ENCODE measurements at places on chromosomes 16 and 17.

- DNase-seq = no peak
These were observed 78.9 kb downstream of the CMIP start for GRCh38 chr16:81523387-81524115.

DNA sequence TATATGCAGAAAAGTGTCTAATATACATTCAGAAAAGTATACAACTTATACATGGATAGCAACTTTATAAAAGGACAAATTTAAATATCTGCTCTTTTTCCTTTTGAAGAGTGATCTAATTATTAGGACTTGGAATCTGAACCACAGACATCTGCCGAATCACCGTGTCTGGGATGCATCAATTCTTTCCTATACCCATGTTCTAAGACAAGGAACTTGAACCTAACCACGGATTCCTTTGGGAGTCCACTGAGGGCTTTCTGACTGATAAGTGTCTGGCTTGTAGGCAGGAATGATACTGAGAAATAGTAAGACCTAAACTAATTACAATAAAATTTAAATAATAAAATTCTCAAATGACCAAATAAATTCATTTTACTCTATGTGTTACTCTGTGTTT, 54.2 kb downstream of the NDEL1 start:
- DNase-seq = no peak

DNA sequence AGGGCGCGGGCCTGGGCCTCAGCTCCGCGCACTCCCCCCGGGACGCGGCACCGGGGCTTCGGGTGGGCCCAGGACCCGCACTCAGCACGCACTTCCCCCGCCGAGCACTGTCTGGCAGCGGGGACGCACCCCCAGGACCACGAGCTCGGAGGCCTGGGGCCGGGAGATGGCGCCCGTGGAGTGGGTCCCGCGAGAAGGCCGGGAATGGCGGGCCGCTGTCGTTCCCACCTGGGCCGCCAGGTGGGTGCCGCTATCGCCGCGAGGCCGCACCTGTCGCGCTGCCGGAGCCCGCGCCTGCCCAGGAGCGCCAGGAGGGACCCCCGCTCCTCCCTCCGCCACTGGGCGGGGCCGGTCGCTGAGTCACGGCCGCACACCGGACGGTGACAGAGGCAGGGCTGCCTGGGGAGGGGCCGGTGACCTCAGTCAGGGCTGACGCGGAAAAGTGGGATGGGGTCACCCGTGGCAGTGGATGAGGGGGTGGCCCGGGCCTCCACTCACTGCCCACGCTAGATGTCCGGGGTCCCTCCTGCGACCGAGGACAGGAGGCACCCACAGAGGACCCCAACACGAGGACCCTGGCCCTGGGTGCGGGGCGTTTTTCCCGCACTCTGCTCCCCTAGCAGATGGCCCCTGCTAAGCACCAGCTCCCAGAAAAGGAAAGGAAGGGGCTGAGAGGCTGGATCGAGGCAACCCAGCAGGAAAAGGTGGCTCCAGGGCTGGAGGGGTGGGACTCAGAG, 6.9 kb upstream of the ACTG1 start:
- DNase-seq = no peak

GRCh38 chr16:54240271-54241129, 46.1 kb downstream of the IRX3 start:
- DNase-seq = no peak

GRCh38 chr17:68418876-68419275, 38.4 kb downstream of the WIPI1 start:
- DNase-seq = no peak

DNA sequence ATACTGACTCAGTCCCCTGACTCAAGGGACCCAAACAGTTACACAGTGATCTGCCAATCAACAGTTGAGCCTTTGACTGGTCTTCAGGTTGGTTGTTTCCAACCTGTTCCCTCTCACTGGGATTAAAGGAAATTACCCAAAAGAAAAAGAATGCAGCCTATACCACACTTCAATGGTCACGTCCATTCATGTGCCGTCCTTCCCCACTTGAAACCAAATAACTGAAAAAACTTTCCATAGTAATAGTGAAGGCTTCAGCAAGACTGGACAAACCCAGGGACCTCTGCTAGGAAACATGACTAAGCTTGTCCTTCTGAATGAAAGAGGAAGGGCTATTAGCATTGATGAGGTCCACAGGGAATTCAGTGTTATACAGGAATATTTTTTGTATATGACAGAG, 30.6 kb downstream of the MRPS23 start:
- DNase-seq = no peak

DNA sequence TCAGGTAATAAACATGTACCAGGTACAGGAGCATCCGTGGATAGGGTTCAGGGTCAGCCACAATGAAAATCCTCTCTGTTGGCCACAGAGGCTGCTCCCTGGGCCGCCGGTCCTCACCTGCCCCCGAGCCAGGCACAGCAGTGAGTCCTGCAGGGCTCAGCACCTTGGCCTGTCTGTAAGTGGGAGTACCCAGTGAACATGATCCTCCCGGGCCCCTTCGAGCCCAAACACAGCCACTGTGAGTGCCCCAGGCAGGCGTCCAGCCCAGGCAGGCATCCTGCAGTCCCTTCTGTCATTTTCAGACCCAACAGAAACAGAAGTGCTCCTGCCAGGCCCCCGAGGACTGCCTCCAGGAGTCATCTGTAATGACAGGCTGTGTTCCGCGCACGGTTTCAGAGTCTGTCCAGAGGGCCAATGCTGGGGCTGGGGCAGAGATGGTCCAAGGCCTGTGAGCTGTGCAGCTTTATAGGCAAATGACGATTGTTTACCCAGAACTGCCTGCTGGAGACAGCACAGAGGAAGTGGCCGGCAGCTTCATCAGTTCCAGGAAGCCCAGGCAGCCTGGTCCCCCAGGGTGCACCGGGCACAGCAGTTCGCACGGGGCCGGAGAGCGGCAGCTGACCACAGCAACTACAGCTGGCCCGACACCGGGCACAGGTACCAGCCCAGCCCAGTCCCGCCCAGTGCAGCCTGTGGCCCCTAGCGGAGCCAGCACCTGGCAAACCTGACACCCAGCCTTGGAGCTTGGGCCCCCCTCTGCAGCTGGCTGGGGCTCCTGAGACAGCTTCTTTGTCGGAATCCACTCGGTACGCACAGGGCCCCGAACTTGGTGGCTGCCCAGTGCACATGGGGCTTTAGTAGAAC, 13.2 kb downstream of the SLC7A5 start:
- DNase-seq = no peak

GRCh38 chr17:64614266-64615027, 47.7 kb downstream of the SMURF2 start:
- no peak for DNase-seq

DNA sequence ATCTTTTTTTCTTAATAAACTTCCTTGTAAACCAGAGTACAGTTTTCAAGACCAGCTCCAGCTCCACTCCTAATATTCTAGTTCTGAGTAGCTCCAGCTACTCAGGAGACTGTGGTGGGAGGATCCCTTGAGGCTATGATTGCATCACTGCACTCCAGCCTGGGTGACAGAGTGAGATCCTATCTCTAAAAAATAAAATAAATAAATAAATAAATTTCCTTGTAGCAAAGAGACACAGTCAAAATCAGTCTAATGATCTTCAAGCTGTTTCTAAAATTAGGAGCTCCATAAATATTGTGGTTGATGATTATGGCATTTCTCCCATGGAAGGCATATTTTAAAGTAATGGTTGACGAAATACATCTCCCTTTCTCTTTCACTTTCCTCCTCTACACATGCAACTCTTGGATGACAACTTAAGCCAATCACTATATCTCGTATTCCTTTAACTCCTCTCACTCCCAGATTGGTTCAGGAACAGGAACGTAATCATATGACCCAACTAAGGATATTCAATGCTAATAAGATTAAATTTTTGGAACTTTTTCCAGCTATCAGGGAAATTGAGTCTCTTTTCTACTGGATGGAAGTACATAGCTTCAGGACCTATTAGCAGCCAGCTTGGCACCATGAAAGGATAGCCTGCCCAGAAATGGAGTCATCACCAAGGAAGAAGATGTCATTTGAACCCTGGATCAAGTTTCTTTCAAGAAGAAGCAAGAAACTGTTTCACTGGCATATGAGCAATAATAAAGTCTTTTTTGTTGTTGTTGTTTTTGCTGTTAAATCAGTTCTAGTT, 42.1 kb upstream of the TAOK1 start:
- peak; percentile 7 for DNase-seq

GRCh38 chr16:31128711-31129567, 6.6 kb downstream of the PRSS8 start:
- DNase-seq = peak; percentile 96

DNA sequence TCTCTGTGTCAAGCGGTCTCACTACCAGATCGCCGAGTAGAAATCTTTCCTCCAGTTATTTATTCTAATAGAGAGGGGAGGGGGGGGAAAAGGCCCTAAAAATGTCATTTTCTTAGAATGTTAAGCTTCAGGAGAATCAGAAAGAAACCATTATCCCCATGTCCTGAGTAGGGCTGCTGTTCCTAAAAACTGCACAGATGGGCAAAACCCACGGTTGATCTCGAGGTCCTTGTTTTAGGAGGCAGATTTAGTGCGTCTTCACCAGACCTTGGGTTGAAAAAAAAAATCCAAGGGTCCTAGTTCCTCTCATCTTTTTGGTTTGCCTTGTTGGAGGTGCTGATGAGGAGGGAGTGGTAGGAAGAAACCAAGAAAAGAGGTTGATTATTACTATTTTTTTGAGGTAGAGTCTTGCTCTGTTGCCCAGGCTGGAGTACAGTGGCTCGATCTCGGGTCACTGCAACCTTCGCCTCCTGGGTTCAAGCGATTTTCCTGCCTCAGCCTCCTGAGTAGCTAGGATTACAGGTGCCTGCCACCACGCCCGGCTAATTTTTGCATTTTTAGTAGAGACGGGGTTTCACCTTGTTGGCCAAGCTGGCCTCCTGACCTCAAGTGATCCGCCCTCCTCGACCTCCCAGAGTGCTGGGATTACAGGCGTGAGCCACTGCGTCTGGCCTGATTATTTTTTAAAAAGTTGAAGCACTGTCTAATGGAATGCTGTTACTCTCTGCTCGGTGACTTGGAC, 1.4 kb downstream of the CBFB start:
- DNase-seq = no peak

- DNase-seq = no peak
These were observed 20.4 kb upstream of the ZC3H18 start for GRCh38 chr16:88549671-88550245.

- DNase-seq = no peak
These were observed 619 bp downstream of the NAT9 start for GRCh38 chr17:74775409-74776043.

DNA sequence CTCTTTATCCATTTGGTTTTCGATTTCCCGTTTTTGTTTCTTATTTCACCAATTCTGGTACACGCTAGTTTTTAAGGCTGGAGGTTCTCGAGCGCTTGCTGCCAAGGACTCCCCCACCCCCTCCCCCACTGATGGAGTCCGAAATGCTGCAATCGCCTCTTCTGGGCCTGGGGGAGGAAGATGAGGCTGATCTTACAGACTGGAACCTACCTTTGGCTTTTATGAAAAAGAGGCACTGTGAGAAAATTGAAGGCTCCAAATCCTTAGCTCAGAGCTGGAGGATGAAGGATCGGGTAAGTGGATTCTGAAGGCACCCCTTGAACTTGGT, 825 bp downstream of the RPTOR start:
- peak; percentile 35 for DNase-seq
